ENCODE measurements at places on chromosomes 6 and 20.
A peak's percentile ranks its signal among the peaks of the same experiment; 100 is the strongest.

DNA sequence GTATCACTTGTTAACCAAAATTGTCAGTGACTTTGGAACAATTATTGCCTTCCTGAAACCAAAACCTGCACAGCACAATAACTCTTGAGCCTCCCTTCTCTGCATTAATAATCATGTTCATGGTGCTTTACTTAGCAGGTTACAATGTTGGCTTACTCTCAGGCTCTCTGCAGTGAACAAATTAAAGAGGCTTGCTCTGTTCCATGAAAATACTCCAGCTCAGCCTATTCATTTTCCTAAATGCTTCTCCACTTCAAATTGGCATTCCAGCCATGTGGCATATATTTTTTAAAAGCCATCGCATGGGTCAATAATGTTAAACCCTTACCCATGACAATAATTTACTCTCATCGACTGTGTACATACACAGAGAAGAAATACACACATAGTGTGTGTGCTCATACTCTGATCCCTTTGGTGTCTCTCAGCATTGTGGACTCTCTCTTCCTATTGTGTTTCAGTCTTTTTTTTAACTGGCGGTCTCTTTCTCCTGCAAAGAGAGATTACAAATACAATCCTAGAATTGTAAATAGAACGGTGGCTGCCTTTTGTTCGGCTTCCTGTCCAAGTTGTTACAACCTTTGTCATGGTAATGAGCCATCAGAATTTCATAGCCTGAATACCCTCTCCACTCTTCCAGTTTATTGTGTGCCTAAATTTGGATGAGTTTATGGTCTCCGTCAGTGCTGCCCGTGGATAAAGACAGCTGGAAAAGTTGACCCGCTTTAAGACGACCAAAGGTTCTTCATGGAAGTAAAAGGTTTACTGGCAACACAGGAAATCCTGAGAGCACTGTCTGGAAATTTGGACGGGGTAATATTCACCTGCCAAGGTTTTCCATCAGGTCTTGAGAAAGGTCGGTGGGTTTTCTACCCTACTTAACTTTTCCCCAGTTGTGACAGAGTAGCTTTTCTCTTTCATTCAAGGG lies 263.6 kb downstream of the CD83 start:
- no peak for DNase-seq

DNA sequence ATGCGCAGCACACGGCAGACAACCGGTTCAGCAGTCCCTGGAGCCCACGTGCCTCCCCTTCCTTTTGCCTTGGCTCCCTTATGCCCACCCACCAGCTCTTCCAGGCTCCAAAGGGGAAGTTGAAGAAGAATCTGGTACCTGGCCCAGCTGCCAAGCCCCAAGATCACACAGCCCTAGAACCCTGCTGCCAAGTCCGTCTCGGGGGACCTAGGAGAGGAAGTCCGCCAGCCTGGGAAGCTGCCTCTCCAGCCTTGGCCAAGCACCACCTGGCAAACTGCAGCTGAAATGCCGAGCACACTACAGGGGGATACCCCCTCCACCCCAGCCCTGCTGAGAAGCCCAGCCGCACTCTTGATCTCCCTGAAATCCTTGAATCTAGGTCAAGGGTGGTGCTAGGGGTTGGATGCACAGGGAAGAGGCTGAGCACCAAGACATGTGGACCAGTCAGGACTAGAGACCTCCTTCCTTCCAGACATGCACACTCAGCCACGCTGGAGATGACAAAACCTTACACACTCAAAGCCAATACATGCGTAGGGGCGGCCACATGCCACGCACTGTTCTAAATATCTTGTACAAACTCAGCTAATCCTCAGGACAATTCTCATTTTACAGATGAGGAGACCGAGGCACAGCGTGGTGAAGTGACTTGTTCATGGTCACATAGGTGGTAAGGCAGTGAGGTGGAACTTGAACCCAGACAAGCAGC lies 124.1 kb downstream of the PREX1 start:
- no peak for DNase-seq

DNA sequence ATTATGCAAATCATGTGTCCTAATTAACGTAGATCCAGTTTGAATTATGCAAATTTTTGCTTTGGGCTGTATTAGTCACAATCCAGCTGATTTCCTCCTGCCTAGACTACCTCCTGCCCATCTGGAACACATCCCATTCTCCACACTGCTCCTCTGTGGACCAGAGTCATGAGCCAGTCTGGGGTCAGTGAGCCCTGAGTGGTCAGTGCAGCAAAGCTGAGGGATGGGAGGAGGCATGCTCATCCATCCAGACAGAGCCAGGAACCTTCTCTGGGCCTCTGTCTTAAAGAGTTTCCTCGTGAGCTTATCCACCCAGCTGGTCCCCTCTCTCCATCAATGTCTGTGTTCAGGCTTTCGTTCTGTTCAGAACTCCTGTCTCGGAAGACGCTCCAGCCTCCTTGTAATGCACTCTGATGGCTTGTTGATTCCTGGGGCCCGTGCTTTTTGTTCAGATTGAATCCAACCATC lies 747.8 kb downstream of the PTPRT start:
- peak; percentile 10 for DNase-seq

- no peak for DNase-seq
Measured at GRCh38 chr20:63354636-63355350, 6.4 kb downstream of the CHRNA4 start.

- no peak for DNase-seq
Measured at GRCh38 chr6:47071681-47072080, 29.5 kb upstream of the ADGRF1 start.

GRCh38 chr20:63475209-63475608 lies 2.8 kb upstream of the KCNQ2 start:
- no peak for DNase-seq

DNA sequence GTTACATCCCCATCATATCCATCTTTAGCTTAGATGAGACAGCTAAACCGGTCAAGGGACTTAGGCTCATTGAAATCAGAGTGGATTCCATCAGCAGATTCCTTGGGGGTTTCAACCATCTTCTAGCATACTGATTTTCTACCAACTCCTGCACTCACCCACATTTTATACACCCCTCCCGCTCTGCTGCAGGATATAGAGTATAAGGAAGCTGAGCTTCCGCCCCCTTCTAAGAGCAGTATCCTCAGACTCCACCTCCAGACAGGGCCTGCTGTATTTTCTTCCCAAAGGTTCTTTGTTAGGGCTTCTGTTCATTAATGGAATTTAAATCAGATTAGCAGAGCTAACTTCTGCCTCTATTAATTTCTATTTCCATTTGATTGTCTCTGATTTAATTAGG lies 9.9 kb upstream of the NHLRC1 start:
- no peak for DNase-seq

Data from muscle of back (tissue), 13 donors.